ENCODE measurements at places on chromosomes 11 and 22.

GRCh38 chr22:25837288-25837900, 95.4 kb downstream of the MYO18B start:
- DNase-seq, result no peak

- no peak for DNase-seq
Measured at GRCh38 chr22:24146791-24147353, 34.4 kb upstream of the SUSD2 start.

- DNase-seq, result no peak
Measured at GRCh38 chr11:44868021-44868420, 82.7 kb downstream of the TP53I11 start.

- no peak for DNase-seq
Measured at GRCh38 chr11:69079661-69080256, 31.0 kb downstream of the TPCN2 start.

DNA sequence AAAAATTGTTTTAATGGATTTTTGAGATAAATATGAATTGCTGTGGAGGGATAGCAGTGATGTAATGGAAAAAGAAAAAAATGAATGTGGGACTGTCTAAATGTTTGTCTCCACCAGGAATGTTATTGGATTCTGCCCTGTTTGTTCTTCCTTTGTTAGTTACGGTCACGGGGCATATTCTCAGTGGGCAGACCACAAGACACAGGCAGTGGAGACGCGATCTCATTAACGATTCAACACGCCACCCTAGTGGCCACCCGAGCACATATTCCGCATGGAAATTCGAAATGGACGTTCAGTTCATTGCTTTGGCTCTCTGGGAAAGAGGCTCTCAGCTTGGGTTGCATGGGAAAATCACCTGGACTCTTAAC, 151.8 kb upstream of the TTC12 start:
- no peak for DNase-seq

- DNase-seq, result no peak
Measured at GRCh38 chr11:65931773-65932557, 12.7 kb downstream of the DRAP1 start.

DNA sequence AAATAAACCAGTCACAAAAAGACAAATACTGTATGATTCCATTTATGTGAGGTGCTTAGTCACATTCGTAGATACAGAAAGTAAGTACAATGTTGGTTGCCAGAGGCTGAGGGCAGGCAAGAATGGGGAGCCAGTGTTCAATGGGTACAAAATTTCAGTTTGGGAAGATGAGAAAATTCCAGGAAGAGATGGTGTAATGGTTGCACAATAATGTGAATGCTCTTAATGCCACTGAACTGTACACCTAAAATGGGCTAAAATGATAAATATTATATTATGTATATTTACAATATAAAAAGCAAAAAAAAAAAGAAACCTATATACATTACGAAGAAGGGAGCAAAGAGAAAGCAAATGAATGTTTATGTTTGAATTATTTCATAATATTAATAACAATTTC, 329.0 kb downstream of the C11orf87 start:
- no peak for DNase-seq

DNA sequence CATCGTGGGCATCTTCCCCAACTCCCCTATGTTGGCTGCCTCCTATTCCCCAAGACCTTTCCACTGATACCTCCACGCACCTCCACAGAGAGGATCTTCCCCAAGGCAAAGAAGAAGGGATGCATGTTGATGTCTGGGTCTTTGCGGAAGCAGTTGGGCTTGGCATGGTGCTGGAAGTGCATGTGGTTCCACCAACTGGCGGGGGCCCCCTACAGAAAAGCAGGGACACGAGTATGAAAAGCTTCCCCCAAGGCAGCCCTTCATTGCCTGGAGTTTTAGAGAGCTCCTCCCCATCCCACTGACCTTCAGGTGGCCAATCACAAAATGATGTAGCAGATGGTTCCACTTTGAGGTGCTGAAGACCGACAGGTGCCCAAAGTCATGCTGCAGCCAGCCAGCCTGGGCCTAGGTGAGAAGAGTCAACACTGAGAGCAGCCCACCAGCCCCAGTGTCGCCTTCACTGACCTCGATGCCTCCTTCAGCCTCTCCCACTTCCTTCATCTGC, 6.1 kb downstream of the FADS1 start:
- no peak for DNase-seq

DNA sequence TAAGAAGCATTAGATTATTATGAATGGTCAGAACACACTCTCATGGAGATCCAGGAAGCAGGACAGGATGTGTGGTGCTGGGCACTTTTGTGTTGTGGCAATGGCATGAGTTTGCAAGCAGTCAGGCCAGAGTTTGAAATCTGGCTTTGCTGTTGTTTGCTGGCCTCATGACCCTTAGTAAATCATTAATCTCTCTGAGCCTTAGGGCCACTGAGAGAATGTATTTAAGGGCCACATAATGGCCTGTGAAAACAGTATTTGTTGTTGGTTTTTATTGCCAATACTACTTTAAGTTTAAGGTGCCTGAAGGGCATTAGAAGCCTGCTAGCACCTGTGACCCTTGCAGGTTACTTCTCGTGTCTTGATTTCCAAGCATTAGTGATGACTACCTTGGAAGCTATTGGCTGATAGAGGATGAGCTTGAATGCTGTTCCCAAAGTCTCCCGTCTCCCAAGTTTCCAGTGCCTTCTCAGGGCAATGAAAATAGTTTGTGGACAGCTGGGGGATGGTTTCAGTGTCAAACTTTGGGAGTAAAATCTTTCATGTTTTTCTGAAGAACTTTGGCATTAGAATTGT, 24.6 kb downstream of the STIM1 start:
- DNase-seq, result no peak

DNA sequence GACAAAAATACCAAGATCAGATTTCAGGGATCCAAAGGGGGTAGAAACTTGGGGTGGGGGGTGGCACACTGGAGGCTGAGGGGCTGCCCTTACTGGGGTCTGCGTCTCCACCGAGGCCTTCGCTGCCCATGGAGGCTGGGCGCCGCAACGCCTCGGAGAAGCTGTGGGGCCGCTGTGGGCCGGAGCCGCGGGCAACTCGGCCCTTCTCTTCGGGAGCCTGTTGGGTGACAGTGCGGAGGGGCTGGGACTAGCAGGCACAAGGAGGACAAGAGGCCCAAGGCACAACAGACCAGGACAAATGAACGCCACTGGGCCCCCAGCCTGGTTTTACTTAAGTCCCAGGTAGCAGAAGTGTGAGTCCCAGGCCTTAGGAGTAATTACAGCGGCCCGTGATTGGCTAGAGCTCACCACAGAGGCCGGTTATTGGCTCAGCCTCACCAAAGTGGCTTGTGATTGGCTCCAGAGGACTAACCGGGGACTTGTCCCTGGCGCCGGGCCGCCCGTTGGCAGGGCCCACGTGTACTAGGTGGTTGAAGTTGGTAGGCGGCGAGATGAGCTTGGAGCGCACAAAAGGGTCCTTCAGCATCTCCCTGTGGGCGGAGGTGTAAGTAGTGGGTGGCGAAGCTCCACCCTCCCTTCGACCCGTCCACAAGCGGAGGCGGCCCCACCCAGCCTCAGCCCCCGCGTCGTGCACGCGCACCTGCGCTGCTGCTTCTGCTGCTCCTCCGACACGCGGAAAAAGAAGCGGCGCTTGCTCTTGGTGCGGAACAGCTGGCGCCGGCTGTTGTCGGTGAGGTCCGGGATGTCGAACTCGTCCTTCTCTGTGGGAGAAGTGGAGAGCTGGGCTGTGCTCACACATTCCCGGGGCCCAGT, 16.5 kb upstream of the MEN1 start:
- DNase-seq, result no peak

DNA sequence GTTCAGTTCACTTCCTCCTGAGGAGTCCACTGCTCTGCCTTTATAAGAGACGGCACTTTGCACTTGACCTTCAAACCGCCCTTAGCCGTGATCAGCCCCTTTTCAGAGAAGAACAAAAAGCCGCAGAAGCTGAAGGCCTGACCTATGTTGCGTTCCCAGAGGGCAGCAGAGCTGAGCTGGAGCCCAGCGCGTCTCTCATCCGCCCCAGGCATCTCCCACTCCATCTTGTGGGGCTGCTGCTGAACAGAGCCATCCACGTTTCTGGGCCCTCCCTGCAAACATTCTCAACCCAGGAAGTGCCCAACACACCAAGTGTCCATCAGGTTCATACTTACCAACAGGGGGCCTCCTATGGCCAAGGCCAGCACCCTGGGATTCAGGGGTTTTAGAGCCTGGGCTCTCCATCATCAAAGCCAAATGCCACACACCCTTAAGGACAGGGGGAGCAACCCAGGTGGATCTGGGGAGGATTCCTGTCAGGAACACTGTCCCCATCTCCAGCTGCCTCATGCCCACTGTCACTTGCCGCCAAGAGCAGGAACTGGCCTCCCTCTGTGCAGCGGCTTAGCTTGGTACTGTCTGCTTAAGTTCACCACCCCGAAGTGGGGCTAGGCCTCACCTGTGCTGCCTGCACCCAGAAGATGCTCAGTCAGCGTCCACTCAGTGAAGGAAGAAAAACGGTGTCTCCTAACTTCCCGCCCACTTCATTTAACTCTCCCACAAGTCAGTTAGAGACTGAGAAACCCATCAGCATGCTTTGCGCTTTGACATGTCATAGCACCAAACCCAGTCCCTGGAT, 16.0 kb upstream of the EFCAB6 start:
- no peak for DNase-seq

GRCh38 chr11:69470793-69471728, 10.4 kb upstream of the LINC01488 start:
- DNase-seq, result no peak

DNA sequence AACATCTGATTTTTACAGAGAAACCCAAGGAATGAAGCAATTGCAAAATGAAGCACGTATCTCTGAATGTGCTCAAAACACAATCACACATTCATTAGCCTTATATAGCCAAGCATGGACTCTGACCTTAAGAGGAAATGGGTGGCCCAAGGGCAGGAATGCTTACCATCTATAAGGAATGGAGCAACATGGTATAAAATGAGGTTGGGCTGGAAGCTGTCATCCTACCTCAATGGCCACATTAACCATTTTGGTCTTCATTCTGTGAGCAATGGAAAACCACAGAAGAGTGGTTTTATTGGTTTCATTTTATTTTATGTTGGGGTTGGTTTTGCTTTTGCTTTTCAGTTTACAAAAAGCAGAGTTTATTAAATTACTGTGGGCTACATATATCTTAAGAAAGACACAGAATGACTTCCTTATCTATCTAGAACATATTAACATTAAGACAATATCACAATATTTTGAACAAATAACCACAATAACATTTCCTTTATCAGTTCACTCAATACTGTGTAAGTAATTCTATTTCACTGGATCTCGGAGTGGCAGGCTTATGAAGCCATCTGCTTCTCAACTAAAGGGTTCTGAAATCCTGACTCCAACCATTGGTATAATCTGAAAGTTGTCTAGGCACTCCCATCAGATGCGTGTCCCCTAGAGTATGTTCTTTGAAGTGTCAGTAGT, 10.8 kb upstream of the MS4A13 start:
- DNase-seq, result no peak

GRCh38 chr11:70862093-70862492, 390.3 kb downstream of the SHANK2 start:
- DNase-seq, result no peak

- no peak for DNase-seq
Measured at GRCh38 chr11:46414466-46414796, 22.9 kb upstream of the CHRM4 start.

DNA sequence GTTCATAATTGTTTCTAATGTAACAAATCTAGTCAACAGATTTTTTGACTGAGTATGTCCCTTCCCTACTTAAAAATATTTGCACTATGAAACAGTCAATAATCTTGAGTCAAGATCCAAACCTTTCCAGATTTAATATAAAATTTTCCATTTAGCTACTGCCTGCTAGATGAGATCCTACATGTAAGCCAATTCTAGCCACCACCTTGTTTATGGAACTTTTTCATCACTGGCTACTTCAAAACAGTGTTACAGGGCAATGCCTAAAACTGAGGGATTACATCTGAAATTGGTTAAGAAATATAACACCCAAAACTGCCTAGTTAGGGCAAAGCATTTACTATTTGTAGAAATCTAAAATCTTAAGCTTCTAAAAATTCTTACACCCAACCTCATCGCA, 10.5 kb upstream of the FUT4 start:
- no peak for DNase-seq

DNA sequence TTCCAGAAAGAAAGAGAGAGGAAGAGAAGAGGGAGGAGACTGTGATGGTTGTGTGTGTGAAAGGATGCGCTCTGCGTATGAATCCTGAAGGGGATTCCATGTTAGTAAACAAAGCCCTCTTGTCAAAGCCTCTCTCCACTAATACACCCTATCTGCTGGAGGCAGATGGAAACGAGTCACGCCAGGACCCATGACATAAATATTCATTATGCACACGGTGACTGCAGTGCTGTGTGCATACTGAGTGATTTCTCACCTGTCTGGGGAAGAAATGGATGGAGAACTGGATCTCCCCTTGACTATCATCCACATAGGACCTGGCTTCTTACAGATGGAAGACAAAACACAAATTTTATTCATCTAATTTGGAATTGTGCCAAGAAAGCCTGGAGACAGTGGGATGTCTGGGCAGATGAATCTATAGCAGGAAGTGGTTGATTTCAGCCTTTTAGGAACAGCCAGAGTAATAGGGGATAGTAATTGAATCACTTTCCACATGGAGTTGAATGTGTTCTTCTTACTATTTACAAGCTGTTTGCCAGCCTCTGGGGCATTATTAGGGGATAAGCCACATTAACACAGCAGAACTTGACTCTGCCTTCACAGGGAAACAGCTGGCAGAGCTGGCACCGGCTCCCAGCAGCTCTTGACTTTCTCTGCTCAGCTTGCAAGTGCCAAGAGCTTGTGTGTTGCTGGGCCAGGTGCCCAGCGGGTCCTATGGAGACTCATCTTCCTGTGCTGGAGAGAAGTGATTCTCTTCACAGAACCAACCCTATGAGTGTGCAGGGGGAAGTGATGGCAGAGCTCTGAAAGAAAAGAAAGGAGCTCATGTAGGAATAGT, 9.0 kb downstream of the MTNR1B start:
- DNase-seq, result no peak

GRCh38 chr11:21893565-21893867, 299.4 kb upstream of the ANO5 start:
- no peak for DNase-seq

- DNase-seq, result no peak
Measured at GRCh38 chr11:126426820-126427749, 71.6 kb downstream of the ST3GAL4 start.

DNA sequence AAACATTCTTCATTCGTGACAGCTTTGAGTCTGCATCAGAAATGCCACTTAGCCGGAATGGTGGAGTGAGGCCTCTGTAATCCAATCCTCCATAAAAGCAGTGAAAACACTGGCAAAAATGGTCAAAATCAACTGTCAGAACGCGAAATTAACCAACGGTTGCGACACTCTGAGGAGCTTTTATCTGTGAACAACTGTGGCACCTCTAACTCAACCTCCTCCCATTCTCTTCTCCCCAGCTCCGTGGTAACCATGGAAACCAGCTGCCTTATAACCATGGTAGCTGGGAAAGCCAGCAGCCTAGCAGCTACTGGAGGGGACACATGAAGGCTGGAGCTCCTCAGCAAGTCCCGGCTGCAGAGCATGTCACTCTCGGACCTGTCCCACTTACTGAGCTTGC, 20.3 kb downstream of the AP2A2 start:
- DNase-seq, result no peak

- DNase-seq, result peak; percentile 3
Measured at GRCh38 chr11:94602430-94603372, 35.5 kb downstream of the PIWIL4 start.

- DNase-seq, result no peak
Measured at GRCh38 chr22:43338766-43339345, 4.3 kb downstream of the SCUBE1 start.

Measured in stimulated activated CD4-positive, alpha-beta T cell treated with anti-CD3 and anti-CD28 coated beads, Interleukin-2, amount 100 ng/mL, for 48 hours (primary cell).